ENCODE measurements at places on chromosomes 6 and 20.

GRCh38 chr20:33859157-33859695, 48.1 kb downstream of the CHMP4B start:
- DNase-seq: peak; percentile 42

DNA sequence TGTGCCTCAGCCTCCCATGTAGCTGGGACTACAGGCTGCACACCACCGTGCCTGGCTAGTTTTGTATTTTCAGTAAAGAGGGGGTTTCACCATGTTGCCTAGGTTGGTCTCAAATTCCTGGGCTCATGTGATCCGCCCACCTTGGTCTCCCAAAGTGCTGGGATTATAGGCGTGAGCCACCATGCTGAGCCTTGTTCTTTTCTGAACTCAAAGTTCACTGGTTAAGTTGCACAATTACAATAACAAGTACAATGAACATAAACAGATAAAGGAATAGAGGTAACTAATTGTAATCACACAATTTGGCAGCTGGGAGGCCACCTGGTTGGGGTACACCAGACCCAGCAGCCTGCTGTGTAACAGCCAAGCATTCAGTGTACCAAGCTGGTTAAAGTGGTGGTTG, 6.7 kb downstream of the NUDT3 start:
- DNase-seq: no peak

DNA sequence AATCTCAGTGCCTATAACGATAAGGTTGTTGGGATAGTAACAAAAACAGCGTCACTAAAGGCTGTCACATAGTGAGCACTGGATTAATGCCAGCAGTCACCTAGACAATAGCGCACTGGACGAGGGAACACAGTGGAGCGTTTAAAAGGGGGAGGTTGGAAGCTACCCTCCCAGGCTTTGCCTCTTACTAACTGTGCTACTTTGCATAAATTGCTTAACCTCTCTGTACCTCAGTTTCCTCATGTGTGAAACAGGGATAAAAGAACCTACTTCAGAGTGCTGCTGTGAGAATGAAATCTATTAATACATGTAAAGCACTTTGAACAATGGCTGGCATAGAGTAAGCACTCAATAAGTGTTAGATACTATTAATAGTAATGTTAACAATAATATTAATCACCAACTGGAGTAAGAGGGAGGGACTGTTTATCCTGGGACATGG, 10.5 kb downstream of the BCL2L1 start:
- no peak for DNase-seq

DNA sequence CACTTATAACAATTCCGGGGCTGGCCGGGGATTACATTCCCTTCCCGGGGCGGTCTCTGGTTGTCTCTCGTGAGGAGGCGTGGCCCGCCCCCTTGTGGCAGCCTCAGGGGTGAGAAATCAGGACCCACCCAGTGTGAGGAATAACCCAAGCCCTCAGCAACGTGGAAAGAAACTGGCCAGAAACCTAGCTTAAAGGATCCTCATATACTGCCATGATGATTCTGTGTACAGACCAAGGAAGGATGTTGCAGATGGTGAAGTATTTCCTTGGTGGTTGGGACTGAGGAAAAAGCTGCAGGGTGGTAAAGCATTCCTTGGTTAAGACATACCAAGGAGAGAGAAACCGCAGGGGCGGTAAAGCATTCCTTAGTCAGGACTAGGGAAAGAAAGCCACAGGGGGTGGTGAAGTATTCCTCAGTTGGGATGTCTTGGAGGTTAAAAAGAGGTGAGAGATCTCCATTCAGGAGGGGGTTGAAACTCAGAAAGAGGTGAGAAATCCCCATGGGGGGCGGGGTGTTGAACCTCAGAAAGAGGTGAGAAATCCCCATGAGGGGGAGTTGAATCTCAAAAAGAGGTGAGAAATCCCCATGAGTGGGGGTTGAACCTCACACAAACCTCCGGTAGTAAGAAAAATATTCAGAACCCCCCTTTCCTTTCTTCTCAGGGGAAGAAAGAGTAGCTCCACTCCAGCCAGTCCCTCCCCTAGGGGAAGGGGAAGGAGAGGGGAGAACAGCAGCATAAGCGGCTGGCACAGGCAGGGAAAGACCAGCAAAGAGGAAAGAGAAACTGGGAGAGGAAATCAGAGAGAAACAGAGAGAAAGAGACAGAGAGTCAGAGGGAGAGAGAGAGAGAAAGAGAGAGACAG, 238.1 kb downstream of the RNGTT start:
- DNase-seq: no peak

DNA sequence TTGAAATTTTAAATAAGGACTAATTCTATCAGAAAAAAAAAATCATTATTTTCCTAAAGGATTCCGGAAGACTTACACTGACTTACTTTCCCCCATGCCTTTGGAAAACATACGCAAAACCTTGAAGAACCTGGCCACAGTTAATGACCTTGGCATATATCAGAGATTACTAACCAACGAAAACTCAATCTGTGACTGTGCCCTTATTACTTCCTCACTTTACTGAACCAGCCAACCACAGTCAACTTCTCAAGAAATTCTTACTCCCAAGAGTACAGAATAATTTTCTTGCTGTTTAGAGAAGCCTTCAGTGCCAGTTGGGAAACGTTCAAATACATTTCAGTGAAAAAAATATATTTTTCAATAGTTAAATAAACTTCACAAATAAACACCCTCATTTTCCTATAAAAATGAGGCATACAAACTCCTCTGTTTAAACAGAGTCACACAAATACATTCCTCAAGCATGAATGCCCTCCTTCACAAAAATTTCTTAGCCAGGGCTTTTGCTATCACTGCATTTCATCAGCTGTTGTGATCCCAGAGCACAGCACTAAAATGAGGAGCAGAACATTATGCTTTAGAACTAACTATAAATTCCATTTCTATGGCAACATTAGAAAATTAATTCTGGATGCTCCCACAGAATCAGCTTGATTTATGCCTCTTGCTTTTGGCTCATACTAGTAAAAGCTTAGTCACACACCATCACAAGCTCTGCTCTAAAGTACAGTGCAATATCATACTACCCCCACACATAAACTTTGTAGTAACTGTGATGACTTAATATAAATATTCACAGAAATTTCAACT, 117.6 kb downstream of the DST start:
- no peak for DNase-seq

- DNase-seq: no peak
Measured at GRCh38 chr6:143125455-143125854, 64.8 kb downstream of the AIG1 start.

DNA sequence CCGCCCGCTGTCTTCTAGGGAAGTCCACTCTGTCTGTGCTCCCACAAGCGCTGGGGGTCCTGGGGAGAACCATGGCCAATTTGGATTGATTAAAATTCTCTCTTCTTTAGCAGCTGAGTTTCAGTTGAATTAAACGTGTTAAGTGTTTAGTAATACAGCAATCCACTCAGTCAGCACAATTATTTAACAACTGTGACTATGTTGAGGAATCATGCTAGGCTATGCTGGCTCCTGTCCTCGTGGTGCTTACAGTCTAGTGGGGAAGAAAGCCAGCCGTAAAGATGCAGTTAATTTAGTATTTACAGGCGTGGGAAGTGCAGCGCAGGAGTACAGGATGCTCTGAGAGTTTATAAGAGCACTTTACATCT, 88.9 kb upstream of the FOXP4 start:
- DNase-seq: no peak

DNA sequence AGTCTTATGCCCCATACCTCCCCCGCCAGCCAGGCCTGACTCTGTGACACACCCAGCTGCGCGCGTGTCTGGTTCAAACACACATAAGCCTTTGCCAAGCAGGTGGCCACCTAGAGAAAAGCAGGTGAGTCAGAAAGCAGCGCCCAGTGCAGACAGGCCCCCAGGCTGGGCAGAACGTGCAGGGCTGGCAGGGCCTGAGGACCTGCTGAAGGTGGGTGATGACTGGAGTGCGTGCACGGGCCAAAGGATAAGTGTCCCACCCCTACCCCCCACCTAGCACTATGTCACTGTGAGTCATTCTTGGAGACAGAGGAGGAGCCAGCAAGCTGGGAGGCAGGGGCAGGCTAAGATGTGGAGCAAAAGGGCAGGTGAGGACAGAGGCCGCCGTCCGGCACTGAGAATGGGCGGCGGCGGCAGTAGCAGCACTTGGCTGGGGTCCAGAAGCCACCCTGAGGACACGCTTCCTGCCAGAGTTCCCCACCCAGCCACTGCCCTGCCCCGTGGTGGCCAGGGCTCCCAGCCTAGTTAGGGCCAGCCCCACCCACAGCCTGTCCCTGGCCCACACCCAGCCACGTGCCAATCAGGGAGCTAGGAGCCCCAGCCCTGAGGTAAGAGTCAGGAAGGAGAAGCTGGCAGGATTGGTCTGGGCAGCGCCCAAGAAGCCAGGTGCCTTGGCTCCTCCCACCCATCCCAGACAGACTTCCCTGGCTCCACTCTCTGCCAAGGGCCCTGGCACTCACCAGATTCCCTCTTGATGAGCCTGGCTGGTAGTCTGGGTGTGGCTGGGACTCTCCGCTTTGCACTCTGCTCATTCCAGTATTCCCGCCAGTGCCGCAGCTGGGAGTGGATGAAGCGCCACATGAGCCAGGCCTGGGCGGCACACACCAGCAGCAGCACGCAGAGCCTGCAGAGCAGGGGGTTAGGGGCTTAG, 72.7 kb downstream of the TRAM2 start:
- no peak for DNase-seq

DNA sequence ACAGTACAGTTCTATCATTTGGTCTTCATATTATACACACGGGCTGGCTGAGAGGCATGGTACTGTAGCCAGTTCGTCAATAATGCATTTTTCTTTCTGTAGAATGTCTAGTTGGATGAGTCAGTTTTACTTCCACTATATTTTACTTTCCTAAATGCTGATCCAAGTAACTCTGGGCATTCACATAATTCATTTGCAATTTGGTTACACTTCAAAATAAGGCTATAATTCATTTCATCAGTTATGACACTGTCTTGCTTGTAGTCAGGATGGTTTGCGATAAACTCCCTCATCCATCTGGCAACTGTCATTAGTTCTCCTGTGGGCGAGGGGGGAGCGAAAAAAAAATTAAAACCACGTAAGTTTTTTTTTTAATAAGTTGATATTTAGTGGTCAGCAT, 46.3 kb downstream of the GCLC start:
- no peak for DNase-seq

- no peak for DNase-seq
Measured at GRCh38 chr6:133131621-133132465, 109.3 kb upstream of the EYA4 start.

- DNase-seq: no peak
Measured at GRCh38 chr6:133248241-133249001, 7.3 kb downstream of the EYA4 start.

DNA sequence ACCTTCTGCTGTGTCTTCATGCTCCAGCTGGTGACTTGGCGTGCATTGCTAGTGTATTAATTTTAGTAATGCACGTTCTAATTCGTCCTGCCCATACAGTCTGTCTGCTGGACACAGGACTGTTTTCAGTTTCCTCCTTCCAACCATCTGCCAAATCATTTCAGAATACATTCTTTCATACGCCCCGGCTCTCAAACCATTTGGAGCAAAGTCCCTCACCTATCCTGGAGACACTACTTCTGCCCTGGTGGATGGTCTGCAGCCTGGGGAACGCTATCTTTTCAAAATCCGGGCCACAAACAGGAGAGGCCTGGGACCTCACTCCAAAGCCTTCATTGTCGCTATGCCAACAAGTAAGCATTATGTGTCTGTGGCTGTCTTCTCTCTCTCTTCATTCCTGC, 60.5 kb downstream of the FNDC1 start:
- DNase-seq: no peak

- DNase-seq: no peak
Measured at GRCh38 chr20:22160101-22160652, 424.2 kb downstream of the FOXA2 start.

DNA sequence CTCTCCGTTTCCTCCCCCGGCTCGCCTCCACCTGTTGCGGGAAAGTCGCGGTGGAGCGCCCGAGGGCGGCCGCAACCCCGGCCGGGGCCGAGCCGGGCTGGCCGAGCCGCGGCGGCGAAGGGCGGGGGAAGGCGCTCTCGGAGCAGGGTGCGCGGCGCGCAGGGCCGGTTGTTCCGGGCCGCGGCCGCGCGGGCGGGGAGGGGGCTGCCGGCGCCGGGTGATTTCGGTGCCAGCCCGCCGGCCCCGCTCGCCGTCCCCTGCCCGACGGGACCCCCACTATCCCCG, 235 bp downstream of the MAP7 start:
- DNase-seq: no peak

GRCh38 chr20:9019833-9020232, 49.1 kb upstream of the PLCB4 start:
- no peak for DNase-seq

GRCh38 chr6:3911614-3912336, 62.6 kb downstream of the FAM50B start:
- no peak for DNase-seq

GRCh38 chr20:32494483-32495216, 90.5 kb downstream of the NOL4L start:
- DNase-seq: no peak

DNA sequence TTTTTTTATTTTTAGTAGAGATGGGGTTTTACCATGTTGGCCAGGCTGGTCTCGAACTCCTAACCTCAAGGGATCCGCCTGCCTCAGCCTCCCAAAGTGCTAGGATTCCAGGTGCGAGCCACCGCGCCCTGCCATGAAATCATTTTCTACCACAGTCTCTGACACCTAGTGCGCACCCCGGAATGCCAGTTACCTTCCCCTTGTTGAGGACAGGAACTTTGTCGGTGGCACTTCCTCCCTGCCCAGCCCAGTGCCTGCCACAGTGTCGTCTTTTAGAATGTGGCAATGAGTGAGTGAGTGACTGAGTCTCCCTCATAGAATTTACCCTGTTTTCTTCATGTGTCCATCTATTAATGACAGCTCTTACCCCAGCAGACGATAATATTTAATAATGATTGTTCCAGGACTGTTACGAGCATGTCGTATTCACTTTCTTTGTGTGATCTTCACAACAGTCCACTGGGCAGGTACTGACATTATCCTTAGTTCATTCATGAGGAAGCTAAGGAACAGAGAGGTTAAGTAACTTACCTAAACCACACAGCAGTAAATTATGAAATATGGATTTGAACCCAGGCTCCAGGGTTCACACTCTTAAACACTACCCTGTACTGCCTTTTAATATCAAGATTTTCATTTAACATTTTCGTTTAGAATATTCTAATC, 1.8 kb downstream of the OSBPL2 start:
- no peak for DNase-seq

DNA sequence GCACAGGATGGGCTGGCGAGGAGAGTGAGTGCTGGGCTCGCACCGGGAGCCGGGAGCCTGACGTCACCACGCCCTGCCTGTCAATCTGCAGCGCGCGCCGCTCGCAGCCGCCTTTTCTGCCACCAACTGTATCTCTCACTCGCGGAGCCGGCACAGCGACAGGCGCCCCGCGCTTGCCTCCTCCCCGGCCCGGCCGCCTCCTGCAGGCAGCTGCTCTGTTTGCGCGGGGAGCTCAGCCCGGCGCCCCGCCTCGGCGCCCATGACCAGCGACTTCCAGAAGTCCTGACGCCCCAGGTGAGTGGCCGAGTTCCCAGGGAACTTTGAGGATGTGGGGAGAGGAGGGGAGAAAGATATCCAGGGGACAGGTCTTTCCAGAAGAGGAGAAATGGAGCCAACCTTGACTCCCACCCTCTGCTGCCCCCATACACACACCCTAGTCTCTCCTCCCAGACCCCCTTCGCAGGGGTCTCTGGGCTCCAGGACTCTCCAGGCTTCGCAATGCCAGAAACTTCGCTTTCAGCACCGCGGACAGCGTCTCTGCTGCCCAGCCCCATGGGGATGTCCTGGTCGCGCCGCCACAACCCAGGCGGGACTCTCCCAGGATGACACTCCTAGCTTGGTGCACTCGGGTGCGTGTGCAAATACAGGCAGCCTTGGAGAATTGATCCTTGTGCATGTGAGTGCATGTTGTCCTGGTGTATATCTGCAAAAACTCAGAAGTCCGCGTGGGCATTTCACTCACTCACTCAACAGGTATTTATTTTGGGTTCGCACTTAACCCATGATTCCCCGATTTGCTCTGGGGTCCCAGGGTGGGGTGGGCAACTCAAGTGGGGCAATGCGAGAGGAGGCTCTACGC, at the start of gene GPR6:
GPR6 (plus strand) TSS at position 138 of the 859 bp plus-strand sequence. CDS start 802 bp downstream, outside the sequence.
- peak; percentile 8 for DNase-seq
